ENCODE measurements at places on chromosomes 13 and 19. TPM values are rescaled to one million over a fixed set of nuclear protein-coding genes. Genes with fewer than 3 reads are reported as not detected.

GRCh38 chr13:35992964-35993363 lies 138.2 kb downstream of the DCLK1 start:
- DNase-seq = no peak
- H3K4me1 ChIP-seq = peaks cover 8% of the 10 kb centered on the region
- no peak overlapping the region for H3K27ac ChIP-seq
- H3K36me3 ChIP-seq = no peaks in the 10 kb centered on the region
- H3K27me3 ChIP-seq = 0 out of 2 replicates have a peak, but pooled peaks cover 3% of the 10 kb centered on the region
- no peak overlapping the region for H3K4me3 ChIP-seq

GRCh38 chr19:4583961-4584669 lies 24.6 kb upstream of the SEMA6B start:
- no peak overlapping the region for H3K4me3 ChIP-seq
- H3K4me1 ChIP-seq = peaks cover 6% of the 10 kb centered on the region
- no peak for DNase-seq
- no peak overlapping the region for H3K27ac ChIP-seq
- H3K27me3 ChIP-seq = peaks cover 15% of the 10 kb centered on the region

MCEMP1 gene
- not detected for total RNA-seq

DNA sequence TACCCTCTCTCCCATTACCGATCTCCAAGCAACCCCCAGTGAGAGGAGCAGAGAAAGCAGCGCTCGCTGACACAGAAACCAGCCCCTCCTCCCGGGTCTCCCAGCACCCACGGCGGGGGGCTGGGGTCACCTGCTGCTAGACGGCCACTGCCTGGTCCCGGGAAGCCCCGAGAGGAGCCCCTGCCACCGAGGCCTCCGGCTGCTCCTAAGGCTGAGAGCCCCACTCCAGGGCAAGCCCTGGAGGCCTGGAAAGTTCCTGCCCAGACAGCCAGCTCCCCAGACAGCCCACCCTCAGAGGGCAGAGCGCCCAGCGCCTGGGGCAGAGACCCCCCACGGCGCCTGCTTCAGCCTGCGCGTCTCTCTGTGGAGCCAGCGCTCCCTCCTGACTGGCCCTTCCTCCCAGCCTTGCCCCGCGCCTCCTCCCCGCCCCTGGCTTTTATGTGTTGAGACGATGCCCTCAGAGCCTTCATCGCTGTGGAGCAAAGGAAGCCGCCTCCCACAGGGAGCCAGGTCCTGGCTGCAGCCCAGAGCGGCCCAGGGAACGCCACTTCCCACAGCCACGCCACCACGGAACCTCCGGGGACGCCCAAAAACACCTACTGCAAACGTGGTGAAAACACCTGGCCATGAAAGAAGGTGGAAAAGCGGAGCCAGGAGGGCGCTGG lies 51.1 kb downstream of the MLLT1 start:
- no peak overlapping the region for H3K27ac ChIP-seq
- peaks cover 17% of the 10 kb centered on the region for H3K36me3 ChIP-seq
- H3K4me3 ChIP-seq = no peak overlapping the region
- peaks cover 25% of the 10 kb centered on the region for H3K4me1 ChIP-seq
- no peak for DNase-seq
- no peaks in the 10 kb centered on the region for H3K27me3 ChIP-seq

ERICH4 gene
- not detected for total RNA-seq

GRCh38 chr13:84126671-84127171 lies 244.4 kb upstream of the SLITRK1 start:
- H3K27ac ChIP-seq = no peak overlapping the region
- H3K27me3 ChIP-seq = no peaks in the 10 kb centered on the region
- no peaks in the 10 kb centered on the region for H3K36me3 ChIP-seq

SYT5 gene
- 0.38 TPM for total RNA-seq

KLF2 gene
- 35.4 TPM for total RNA-seq

LIPE gene
- total RNA-seq = 8.8 TPM

DNA sequence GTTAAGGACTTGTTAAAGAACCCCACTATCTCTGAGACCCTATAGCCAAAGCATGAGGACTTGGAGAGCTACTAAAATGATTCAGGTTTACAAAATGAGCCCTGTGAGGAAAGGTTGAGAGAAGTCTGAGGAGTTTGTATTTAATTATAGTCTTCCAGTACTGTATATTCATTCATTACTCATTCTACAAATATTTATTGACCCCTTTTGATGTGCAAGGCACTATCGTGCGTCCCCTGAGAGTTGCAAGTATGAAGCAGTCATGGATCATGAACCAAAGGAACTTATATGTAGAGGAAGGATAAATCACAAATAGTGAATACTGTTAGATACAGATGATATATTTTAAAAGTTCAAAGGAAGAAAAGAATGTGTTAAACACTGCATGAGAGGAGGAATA lies 84.4 kb downstream of the DNAJC15 start:
- H3K36me3 ChIP-seq = peaks cover 8% of the 10 kb centered on the region
- no peak for DNase-seq
- no peaks in the 10 kb centered on the region for H3K27me3 ChIP-seq
- peaks cover 43% of the 10 kb centered on the region for H3K4me1 ChIP-seq
- no peak overlapping the region for H3K4me3 ChIP-seq

DNA sequence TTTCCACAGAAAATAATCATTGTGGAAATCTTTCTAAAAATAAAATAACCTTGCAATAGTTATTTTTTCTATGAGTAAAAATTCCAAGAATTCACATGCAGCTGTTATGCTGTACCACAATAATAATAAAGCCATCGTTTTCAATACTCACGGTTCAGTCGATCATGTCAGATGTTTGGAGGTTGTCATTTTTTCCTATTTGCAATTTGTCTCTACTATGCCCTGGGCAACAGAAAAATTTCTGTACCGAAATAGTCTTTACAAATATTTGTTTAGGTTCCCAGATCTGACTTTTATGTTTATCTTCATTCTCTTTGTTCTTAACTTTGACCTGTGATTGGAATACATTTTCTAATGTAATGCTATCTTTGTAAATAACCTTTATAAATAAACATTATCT lies 79.7 kb downstream of the ESD start:
- no peak overlapping the region for H3K27ac ChIP-seq
- no peak overlapping the region for H3K4me3 ChIP-seq
- no peak for DNase-seq
- peaks cover 1% of the 10 kb centered on the region for H3K27me3 ChIP-seq

DNA sequence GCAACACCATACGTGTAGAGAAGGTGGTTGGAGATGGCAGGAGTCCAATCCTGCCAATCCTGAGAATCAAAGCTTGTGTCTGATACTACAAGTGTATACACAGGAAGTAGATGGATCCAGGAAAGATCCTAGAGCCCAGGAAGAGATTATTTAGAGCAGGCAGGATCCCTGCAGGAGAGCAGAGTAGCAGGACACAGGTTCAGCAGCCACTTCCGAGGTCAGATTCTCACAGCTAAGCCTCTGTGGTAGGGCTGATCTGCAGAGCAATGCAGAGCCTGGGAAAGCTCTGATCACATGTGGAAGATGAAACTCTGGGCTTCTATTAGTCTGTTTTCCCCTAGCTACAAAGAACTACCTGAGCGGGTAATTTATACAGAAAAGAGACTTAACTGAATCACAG lies 28.5 kb upstream of the ZNF331 start:
- no peak overlapping the region for H3K27ac ChIP-seq
- peaks cover 12% of the 10 kb centered on the region for H3K4me1 ChIP-seq
- DNase-seq = no peak
- H3K27me3 ChIP-seq = peaks cover 10% of the 10 kb centered on the region
- no peak overlapping the region for H3K4me3 ChIP-seq
- no peaks in the 10 kb centered on the region for H3K36me3 ChIP-seq

ADGRE2 gene
- not detected for total RNA-seq

DNA sequence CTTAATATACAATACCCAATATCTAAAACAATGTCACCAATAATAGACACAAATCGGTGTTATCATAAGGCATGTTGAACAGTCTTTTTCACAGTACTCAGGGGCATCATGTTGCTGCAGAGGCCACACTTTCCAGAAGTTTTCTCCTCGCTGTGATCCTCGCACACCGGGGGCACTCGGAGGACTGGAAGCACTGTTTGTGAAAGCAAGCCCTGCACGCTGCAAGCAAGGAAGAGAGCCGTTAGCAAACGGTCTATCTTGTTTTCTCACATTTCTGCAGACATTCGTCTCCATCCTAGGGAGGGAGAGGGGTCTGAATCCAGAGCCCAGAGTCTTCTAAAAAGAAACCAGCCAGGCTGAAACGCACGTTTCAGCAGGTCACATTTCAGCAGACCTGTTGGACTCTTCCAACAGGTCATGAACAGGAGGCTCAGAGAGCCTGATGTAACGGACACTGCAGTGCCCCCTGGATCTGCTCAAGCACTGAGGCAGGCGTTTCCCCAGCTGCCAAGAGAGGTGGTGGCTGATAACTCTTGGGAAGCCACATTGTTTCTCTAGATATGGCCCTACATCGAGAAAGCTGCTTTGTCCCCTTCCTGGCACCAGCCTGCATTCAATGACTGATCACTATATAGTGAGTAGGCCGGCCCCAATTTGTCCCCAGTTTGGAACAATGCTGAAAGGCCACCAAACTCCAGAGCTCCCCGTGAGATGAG lies 43.6 kb downstream of the RUBCNL start:
- DNase-seq = no peak
- no peak overlapping the region for H3K27ac ChIP-seq
- peaks cover 16% of the 10 kb centered on the region for H3K4me1 ChIP-seq
- no peak overlapping the region for H3K4me3 ChIP-seq
- peaks cover 19% of the 10 kb centered on the region for H3K27me3 ChIP-seq

OVOL3 gene
- not detected for total RNA-seq

DNA sequence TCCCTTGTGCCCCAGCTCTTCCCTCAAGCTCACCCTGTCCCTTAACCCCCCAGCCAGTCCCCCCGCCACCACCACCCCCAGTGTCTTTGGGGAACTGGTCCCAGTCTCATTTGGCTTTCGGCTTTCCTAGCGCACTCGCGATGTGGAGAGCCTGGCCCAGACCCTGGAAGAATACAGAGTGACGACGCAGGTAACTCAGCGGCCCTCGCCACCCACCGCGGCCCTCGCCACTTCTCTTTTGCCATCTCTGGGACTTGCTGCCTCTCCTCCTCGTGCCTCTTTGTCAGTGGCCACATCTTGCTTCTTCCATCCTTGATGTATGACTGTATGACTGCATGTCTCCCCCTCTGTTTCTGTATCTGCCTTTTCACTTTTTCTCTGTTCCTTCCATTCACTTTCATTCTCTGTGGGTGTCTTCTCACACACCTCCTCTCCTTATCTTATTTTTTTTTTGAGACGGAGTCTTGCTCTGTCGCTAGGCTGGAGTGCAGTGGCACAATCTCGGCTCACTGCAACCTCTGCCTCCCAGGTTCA lies 15.7 kb downstream of the PTH2 start:
- 0 out of 2 replicates have a peak, but pooled peaks cover 5% of the 10 kb centered on the region for H3K4me1 ChIP-seq
- H3K36me3 ChIP-seq = no peaks in the 10 kb centered on the region
- no peak overlapping the region for H3K4me3 ChIP-seq
- DNase-seq = no peak
- peaks cover 39% of the 10 kb centered on the region for H3K27me3 ChIP-seq

DNA sequence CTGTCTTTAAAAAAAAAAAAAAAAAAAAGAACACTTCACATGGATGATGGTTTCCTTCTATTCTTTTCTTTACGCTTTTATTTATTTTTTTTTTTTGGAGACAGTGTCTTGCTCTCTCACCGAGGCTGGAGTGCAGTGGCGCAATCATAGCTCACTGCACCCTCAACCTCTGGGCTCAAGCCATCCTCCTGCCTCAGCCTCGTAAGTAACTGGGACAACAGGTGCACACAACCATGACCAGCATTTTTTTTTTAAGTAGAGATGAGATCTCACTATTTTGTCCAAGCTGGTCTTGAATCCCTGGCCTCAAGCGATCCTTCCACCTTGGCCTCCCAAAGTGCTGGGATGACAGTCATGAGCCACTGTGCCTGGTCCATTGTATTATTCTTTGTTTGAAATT lies 24.3 kb downstream of the ANKRD27 start:
- no peak overlapping the region for H3K4me3 ChIP-seq
- no peak for DNase-seq
- H3K27me3 ChIP-seq = no peaks in the 10 kb centered on the region
- peaks cover 5% of the 10 kb centered on the region for H3K36me3 ChIP-seq

DNA sequence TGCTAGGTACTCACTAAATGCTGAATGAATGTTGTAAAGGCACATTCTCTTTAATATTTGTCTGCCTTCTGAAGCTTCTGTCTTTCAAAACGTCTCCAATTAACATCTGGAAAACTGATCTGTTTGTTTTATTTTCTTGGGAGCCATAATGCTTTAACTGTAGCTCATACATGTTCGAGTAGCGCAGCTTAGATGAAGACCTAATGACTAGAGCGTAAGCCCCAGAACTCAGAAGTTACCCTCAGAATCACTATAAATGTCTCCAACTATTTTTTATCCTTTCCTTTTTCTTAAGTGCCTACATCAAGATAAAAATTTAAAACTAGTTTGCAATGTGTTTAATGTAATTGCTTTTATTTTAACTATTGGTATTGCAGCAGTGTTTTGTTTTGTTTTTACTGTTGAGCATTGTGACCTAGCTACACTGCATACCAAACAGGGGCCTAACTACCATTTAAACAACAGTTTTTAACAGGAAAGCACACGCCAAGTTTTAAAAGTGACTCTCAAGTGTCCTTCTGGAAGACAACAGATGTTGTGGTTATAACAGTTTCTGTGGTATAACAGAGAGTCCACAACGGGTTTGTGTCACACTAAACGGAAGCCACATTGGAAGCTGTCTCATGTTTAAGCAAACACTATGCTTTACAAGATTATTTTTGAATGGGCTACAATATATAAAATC lies 42.0 kb downstream of the MRPL57 start:
- peaks cover 21% of the 10 kb centered on the region for H3K27me3 ChIP-seq
- no peak overlapping the region for H3K4me3 ChIP-seq
- H3K27ac ChIP-seq = no peak overlapping the region
- peaks cover 6% of the 10 kb centered on the region for H3K36me3 ChIP-seq
- no peaks in the 10 kb centered on the region for H3K4me1 ChIP-seq

- H3K4me3 ChIP-seq = no peak overlapping the region
- no peak overlapping the region for H3K27ac ChIP-seq
- H3K4me1 ChIP-seq = no peaks in the 10 kb centered on the region
Measured at GRCh38 chr19:39046037-39046821, 13.9 kb upstream of the FBXO27 start.

MEIOSIN gene
- not detected for total RNA-seq

- DNase-seq = peak; percentile 56
- H3K36me3 ChIP-seq = no peaks in the 10 kb centered on the region
- H3K4me3 ChIP-seq = peak overlapping the region; percentile 29
- no peak overlapping the region for H3K27ac ChIP-seq
- no peaks in the 10 kb centered on the region for H3K4me1 ChIP-seq
Measured at GRCh38 chr13:27533155-27533643, 82.8 kb upstream of the MTIF3 start.

THOP1 gene
- 120 TPM for total RNA-seq

DNA sequence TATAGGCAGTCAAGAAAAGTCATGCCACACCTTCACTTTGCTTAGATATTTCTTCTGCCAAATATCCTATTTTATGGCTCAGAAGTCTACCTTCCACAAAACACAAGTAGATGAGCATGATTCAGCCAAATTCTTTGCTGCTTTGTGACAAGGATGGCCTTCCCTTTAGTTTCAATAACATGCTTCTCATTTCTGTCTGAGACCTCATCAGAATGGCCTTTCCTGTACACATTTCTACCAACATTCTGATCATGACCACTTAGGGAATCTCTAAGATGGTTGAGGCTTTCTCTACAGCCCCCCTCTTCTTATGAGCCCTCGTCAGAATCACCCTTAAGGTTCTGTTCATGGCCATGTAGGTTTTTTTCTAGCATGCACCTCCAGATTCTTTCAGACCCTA lies 96.2 kb downstream of the COL4A2 start:
- peaks cover 100% of the 10 kb centered on the region for H3K4me1 ChIP-seq
- peaks cover under 1% of the 10 kb centered on the region for H3K27me3 ChIP-seq
- peaks cover 20% of the 10 kb centered on the region for H3K36me3 ChIP-seq
- DNase-seq = peak; percentile 81
- peak overlapping the region; percentile 89 for H3K27ac ChIP-seq

- no peak overlapping the region for H3K4me3 ChIP-seq
- no peaks in the 10 kb centered on the region for H3K36me3 ChIP-seq
- peaks cover 21% of the 10 kb centered on the region for H3K4me1 ChIP-seq
Measured at GRCh38 chr13:105929505-105929904, 606.0 kb downstream of the EFNB2 start.
